Hair follicle dermal papilla cell (primary cell): ENCODE measurements at places on chromosomes 13 and 19. TPM values are rescaled to one million over a fixed set of nuclear protein-coding genes. Genes with fewer than 3 reads are reported as not detected.

RPL28 gene
- 184 and 254 TPM in 2 replicates for total RNA-seq

DCLK1 gene
- 14.9 and 21.1 TPM in 2 replicates for total RNA-seq

TLE2 gene
- 2.3 and 3.4 TPM in 2 replicates for total RNA-seq

SIGLECL1 gene
- not detected in 2 replicates for total RNA-seq

ZNF577 gene
- 5.2 and 6.8 TPM in 2 replicates for total RNA-seq

TEX26 gene
- total RNA-seq, result not detected in 2 replicates

AP3D1 gene
- 146 and 181 TPM in 2 replicates for total RNA-seq
